Cortex of kidney (tissue), 1 donor: ENCODE measurements at places on chromosomes 12 and 14.

DNA sequence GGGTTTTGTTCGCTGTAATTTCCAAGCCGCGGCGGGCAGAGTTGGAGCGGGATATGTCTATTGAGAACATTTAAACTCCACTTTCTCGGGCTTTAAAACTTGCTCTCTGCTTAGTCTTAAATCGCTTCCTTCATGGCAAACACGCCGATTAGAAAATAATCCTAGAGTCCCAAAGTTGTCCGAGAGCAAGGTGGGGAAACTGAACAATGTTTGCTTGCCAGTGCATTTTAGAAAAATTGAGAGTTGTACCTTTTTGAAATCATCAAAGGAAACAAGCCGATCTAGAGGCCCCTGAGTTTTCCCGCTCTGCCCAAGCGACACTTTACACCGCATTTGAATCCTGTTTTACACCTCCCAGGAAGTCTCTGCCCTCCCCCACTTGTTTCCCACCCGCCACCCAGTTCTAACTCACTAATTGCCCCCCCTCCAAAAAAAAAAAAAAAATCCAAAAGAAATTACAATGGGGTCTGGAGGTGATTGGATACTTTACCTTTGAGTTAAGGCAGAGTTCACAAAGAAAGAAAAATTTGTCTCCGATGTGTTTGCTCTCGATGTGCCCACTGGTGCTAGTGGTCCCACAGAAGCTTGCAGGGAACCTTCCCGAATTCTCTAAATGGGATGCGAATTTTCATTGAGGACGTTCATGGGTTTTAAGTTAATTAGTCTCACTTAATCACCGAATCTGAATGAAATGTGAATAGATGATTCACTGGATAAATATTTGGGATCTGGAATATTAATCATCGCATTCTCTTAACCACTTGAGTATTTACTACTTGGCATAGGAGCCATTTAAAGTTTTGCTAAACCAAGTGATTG, 2.3 kb downstream of the HMGA2 start:
- no peak for DNase-seq

GRCh38 chr14:94857950-94858349, 88.0 kb upstream of the GSC start:
- no peak for DNase-seq

- DNase-seq = no peak
Measured at GRCh38 chr12:88662961-88663360, 82.7 kb upstream of the KITLG start.

- no peak for DNase-seq
Measured at GRCh38 chr12:19965196-19966038, 402.9 kb upstream of the PDE3A start.

DNA sequence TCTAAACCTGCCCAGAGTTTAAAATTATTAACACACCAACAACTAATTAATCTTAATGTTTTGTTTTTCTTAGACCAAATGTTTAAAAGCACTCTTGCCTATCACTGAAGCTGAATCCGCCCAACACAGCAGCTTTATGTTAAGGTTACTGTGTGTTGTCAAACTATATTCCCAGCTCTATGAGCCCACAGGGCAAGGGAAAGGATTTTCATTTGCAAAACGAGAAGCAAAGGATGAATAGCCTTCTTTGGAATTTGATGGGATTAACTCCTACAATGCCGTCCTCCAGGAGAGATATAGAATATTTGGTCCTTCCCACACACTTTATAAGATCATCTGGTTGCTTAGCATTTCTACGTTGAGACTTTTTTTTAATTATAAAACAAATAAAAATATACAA, 43.7 kb downstream of the DUSP16 start:
- no peak for DNase-seq

- DNase-seq = no peak
Measured at GRCh38 chr12:124364543-124364942, 69.7 kb downstream of the RFLNA start.

DNA sequence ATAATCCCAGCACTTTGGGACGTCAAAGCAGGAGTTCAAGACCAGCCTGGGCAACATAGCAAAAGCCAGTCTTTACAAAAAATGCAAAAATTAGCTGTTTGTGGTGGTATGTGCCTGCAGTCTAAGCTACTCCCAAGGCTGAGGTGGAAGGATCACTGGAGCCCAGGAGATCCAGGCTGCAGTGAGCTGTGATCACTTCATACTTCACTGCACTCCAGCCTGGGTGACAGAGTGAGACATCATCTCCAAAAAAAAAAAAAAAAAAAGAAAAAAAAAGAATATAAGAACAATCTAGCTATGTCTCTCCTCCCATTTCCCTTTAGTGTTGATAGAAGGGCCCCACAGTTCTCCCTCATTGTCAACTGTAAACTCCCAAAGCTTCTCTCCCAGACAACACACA, 3.5 kb upstream of the BCAT1 start:
- DNase-seq = no peak

GRCh38 chr12:79548610-79548924, 142.2 kb downstream of the PAWR start:
- DNase-seq = no peak

GRCh38 chr12:13097491-13098011, 5.9 kb downstream of the GSG1 start:
- DNase-seq = no peak

- no peak for DNase-seq
Measured at GRCh38 chr12:54383041-54383609, 1.4 kb downstream of the ZNF385A start.

DNA sequence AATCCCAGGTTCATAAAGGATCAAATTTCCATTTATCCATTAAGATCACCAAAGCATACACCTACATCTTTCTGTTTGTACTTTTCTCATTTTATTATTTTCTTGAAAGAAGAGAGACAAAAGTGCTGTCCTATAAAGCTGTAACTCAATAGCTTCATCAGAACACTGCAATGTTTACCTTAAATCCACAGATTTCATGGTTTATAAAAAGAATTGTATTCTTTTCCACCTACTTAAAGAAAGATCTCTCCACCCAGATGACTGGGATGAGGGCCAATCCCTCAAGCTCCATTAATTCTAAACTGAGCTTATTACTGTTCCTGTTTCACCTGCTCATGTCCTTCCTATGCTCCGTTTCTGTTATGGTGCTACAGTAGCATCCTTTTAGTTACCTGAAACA, 470.6 kb downstream of the BCAT1 start:
- no peak for DNase-seq

GRCh38 chr14:64714432-64715025, 10.3 kb downstream of the PLEKHG3 start:
- DNase-seq = no peak

GRCh38 chr12:58916161-58916621, 4.1 kb downstream of the LRIG3 start:
- no peak for DNase-seq

GRCh38 chr12:574475-575128, 88.6 kb downstream of the NINJ2 start:
- no peak for DNase-seq

- no peak for DNase-seq
Measured at GRCh38 chr12:122499991-122500684, 594 bp downstream of the ZCCHC8 start.

DNA sequence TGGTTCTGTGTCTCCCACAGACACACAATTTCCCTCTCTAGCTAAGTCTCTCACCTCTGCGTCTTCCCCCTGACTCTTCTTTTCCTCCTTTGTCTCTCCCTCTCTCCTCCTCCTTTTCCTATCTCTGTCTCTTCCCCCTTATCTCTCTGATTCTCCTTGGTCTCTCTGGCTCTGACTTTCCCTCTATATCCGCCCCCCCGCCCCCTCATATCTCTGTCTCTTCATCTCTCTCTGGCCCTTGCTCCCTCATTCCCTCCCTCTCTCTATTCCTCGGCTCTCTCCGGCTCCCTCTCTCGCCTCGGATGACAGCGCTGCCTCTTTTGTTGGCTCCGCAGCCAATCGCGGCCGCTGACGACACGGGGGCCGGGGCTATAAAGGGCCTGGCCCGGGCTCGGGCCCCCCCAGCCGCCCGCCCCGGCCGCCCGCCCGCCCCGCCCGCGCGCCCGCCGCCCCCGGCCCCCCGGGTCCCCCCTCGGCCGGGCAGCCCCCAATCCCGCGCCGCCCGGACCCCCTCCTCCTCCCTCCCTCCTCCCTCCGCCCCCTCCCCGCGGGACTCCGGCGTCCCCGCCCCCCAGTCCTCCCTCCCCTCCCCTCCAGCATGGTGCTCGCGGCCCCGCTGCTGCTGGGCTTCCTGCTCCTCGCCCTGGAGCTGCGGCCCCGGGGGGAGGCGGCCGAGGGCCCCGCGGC, at the start of gene GDF11:
Gene GDF11 (plus strand): TSS at position 404 of the 687 bp plus-strand sequence. CDS start 195 bp downstream, at position 599.
- no peak for DNase-seq

- DNase-seq = no peak
Measured at GRCh38 chr12:122827258-122827657, 8.0 kb upstream of the HIP1R start.

DNA sequence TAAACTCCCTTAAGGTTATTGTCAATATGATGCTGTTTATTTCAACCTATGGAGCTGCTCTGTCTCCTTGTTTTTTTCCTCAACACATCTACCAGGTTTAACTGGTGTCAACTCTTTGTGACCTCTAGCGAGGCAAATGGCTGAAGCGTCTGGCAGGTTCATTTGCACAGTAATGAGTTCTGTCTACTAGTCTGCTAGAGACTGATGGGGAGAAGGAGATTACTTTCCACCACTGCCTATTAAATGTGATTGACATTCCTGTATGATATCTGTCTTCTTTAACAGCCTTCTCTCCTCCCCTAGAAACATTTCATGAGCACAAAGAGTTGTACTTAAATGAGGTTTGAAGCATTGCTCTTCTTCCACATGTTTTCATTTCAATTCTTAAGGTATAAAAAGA, 253.7 kb downstream of the SLC6A15 start:
- DNase-seq = no peak

GRCh38 chr12:110246636-110247339, 34.3 kb upstream of the ATP2A2 start:
- DNase-seq = no peak

DNA sequence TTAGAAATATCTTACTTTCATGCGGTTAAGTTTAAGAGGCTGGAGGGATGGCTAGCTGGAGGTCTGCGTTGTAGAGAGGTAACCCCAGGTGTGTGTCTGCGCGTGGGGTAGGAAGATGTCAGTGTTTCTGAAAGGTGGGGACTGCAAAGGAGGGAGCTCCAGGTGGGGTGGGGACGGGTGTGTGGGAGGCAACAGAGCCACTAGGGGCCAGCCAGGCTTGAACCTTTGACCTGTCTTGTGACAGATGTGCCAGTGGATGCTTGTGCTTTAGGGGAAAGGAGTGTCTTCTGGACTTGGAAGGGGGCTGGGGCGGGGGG, 841 bp downstream of the GLI1 start:
- no peak for DNase-seq

DNA sequence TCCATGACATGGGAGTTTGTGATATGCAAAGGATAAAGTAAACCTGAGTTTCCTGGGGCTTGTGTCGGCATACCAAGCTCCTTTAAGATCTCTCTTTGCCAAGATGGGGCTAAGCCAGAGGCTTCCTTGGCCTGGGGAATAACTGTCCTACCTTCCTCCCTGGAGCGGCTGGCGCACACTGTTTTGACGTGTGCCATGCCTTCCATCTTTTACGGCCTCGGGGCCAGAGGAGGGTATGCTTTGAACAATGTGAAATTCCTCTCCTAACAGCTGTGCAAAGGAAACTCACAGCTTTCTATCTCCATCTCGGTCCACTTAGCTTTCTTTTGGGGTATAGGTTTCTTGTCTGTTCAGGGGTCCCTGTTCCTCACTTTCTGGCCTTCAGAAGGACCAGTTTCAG, 55.2 kb downstream of the NTF3 start:
- DNase-seq = no peak

DNA sequence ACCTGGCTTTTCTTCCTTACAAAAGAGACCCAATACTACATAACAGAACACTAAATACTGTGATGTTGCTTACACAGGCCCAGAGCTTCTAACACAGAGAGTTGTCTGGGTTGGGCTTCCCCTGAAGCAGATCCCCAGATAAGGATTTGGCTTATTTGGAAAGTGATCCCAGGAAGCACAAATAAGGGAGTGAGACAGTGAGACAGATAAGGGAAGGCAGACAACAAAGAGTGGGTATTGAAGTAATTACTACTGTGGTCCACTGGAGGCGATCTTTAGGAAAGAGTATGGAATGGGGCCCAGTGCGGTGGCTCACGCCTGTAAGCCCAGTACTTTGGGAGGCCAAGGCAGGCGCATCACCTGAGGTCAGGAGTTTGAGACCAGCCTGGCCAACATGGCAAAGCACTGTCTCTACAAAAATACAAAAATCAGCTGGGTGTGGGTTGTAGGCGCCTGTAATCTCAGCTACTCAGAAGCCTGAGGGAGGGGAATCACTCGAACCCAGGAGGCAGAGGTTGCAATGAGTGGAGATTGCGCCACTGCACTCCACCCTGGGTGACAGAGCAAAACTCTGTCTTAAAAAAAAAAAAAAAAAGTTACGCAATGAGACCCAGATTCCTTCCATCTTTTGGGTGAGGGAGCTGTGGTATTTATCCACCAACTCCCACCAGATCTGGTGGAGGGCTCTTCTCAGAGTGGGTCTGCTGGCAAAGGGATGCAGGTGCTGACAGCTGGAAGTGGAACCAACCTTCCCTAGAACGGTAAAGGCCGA, 10.2 kb upstream of the C12orf43 start:
- no peak for DNase-seq

DNA sequence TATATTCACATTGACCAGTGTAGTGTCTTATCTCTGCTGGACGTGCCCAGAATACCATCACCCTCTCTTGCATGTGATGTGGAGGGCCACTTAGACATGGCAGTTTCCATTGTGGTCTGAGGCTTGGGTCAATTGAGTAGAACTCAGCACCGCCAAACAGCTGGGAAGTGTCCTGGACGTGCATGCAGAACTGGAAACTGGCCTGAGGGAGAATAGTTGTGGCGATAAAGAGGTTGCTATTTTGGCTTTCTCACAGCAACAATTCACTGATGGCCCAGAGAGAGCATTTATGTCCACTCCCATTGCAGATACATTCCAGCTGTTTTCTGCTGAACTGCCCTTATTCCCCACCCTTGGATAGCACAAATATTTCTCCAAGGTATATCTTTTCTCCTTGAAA, 210.1 kb upstream of the DAAM1 start:
- no peak for DNase-seq

GRCh38 chr14:87002776-87003175, 990.2 kb downstream of the GALC start:
- DNase-seq = no peak

DNA sequence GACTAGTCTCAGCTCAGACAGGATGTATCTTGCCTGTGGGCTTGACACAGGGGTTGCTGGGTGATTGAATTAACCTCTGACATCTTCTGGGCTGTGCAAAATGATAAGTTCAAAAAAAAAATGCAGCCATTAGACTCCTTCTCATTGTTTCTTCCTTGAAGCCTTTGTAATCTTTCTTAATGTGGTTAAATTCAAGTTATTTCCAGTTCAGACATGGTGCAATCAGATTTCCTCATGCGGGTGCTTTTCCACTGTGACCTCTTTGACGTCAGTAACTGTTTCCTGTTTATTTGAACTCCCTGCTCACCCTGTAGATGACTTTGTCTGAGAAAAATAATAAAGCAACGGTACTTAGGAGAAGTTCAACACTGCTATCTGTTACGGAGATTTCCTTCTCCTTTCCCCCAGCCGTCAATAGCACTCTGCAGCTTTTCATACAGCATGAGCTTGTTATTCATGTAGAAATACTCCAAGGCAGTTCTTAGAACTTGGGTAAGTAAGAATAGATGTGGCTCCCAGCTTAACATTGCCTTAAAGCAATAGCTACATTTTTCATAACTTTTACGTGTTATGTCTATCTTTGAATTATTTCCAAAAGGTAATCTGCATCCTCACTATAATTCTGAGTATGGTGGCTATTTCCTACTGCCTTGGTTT, 155.5 kb downstream of the PRKCH start:
- no peak for DNase-seq

- DNase-seq = no peak
Measured at GRCh38 chr14:64253672-64254071, 40.5 kb downstream of the ESR2 start.

GRCh38 chr14:102280376-102280962, 24.5 kb downstream of the MOK start:
- DNase-seq = no peak

- DNase-seq = no peak
Measured at GRCh38 chr12:72282721-72283120, 10.6 kb downstream of the TRHDE start.
